Omental fat pad (tissue), 4 donors: ENCODE measurements at places on chromosomes 3 and 15. TPM values are rescaled to one million over a fixed set of nuclear protein-coding genes. Genes with fewer than 3 reads are reported as not detected.

GREM1 gene
- 2.2 TPM for total RNA-seq

PIGZ gene
- total RNA-seq = 8.5 TPM

GOLGA6A gene
- total RNA-seq = not detected

FANCD2OS gene
- total RNA-seq = not detected

NFKBIZ gene
- total RNA-seq = 78.2 TPM

ATP2B2 gene
- not detected for total RNA-seq

C2CD4A gene
- total RNA-seq = 0.60 TPM

SLC9C1 gene
- 0.72 TPM for total RNA-seq

ITIH1 gene
- total RNA-seq = not detected

LRRIQ4 gene
- total RNA-seq = 0.25 TPM

LRRC49 gene
- 7.1 TPM for total RNA-seq

COL6A5 gene
- total RNA-seq = not detected

CPLX3 gene
- not detected for total RNA-seq

GRIP2 gene
- 0.69 TPM for total RNA-seq

GADL1 gene
- total RNA-seq = not detected

GOLGA6D gene
- not detected for total RNA-seq

TMEM207 gene
- not detected for total RNA-seq
